ENCODE measurements at places on chromosomes 6 and 20.
A peak's percentile ranks its signal among the peaks of the same experiment; 100 is the strongest.

DNA sequence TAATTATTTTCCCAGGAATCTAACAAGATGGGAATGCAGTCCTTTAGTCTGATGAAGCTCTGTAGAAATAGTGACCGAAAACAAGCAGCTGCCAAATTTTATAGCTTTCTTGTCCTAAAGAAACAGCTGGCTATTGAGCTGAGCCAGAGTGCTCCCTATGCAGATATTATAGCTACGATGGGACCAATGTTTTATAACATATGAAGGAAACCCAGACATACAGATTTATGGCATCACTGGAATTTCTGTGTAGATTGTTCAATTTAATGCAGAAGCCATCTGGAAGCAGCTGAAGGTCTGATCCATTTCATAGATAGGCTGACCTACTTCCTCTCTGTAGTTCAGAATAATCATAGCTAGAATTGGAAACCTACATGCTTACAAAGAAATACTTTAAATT, 11.8 kb upstream of the SNPH start:
- DNase-seq, result no peak

DNA sequence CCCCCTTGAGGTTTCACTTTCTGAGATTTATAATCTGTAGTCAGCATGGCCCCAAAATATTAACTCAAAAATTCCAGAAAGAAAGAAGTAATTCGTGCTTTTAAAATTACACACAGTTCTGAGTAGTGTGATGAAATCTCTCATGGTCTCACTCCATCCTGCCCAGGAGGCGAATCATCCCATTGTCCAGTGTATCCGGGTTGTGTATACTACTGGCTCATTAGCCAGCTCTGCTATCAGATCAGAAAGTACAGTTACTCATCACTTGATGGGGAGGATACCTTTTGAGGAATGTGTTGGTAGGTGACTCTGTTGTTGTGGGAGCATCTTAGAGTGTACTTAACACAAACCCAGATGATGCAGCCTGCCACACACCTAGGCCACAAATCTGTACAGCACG, 65.2 kb downstream of the CDC5L start:
- peak; percentile 20 for DNase-seq

DNA sequence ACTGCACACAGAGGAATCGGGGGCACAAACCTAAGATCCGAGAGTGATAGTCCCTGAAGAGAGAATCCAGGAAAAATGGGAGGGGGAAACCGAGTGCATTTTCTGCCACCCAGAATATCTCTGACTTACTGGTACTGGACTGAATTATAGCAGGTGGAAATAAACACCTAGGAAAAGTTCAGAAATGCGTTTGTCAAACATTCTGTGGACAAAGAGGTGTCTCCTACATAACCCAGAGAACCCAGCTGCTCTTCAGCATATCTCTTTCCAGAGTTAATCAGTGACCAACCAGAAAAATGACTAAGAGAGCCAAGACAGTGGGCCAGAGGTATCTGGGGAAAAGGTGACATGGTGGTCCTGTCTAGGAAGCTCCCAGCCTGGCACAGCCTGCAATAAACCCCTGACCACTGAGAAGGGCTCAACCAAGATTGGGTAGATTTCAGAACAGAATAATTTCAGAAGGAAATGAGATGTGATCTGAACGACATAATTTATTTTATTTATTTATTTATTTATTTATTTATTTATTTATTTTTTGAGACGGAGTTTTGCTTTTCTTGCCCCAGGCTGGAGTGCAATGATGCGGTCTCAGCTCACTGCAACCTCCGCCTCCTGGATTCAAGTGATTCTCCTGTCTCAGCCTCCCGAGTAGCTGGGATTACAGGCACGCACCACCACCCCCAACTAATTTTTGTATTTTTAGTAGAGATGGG, 6.0 kb upstream of the VNN1 start:
- no peak for DNase-seq

- peak; percentile 64 for DNase-seq
Observed at GRCh38 chr6:53979468-53980067, 131.7 kb upstream of the MLIP start.

DNA sequence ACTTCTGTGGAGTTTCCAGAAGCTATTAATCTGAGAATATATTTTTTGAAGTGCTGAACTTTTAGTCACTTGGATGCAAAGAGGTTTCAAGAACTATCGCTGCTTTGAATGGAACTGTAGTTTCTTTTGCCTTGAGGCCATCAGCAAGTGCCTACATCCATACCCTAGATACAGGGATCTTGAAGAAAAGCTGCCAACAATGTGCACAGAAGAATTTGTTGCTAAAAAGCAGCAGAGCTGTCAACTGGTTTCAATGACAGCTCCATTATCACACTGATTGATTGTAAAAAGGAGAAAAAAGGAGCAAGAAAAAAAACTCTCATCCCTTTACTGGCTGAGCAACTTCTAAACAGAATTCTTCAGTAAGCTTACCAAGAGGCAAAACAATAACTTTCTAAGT, 251.0 kb upstream of the NRSN1 start:
- no peak for DNase-seq

DNA sequence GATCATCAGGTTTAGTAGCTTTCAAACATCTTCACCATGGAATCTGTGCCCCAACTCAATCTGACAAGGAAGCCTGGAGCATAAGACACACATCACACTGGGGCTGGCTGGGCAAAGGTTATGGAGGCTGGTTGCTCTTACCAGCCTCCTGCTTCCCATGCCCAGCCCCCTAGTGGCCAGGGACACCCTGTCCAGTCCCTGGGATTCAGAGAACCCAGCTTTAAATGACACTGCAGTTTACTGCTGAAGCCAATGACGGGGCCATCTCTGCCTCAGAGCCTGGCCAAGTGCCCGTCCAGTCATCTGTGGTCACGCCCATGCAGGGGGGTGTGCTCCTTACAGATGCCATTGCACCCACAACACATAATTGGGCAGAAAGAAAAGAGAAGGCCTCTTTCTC, 272.9 kb downstream of the SMOC2 start:
- no peak for DNase-seq

- DNase-seq, result peak; percentile 74
Observed at GRCh38 chr20:50320901-50321796, 130.5 kb downstream of the CEBPB start.

DNA sequence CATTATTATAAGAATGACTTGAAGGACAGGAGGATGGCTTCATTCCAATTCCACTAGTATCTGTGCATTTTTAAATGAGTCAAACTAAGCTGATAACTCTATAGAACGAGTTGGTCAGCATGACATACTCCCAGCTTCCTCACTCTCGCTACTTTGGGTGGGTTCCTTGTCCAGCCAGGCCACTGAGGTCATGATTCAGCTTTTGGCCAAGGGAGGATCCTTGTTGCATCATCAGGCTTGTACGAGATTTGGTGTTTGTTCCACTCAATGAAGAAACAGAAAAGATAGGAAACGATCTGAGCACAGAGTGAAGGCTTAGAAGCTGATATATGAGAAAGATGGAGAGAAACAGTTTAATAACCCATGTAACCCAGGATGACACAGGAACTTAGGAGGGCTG, 19.8 kb downstream of the NEDD9 start:
- DNase-seq, result peak; percentile 71

GRCh38 chr6:41587131-41587879, 41.1 kb downstream of the FOXP4 start:
- DNase-seq, result no peak

- no peak for DNase-seq
Observed at GRCh38 chr6:43647613-43648012, 2.8 kb downstream of the RSPH9 start.

DNA sequence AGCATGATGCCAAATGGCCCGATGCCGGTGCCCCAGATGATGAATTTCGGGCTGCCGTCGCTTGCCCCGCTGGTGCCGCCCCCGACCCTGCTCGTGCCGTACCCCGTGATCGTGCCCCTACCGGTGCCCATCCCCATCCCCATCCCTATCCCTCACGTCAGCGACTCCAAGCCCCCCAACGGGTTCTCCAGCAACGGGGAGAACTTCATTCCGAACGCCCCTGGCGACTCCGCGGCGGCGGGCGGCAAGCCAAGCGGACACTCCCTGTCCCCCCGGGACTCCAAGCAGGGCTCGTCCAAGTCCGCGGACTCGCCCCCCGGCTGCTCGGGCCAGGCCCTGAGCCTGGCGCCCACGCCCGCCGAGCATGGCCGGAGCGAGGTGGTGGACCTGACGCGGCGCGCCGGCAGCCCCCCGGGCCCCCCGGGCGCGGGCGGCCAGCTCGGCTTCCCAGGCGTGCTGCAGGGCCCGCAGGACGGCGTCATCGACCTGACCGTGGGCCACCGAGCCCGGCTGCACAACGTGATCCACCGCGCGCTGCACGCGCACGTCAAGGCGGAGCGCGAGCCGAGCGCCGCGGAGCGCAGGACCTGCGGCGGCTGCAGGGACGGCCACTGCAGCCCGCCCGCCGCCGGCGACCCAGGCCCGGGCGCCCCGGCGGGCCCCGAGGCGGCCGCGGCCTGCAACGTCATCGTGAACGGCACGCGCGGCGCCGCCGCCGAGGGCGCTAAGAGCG, 144.6 kb downstream of the SOBP start:
- DNase-seq, result no peak

GRCh38 chr6:124149646-124150045, 346.0 kb downstream of the NKAIN2 start:
- DNase-seq, result no peak

- DNase-seq, result no peak
Observed at GRCh38 chr20:35339636-35340035, 47.4 kb upstream of the FAM83C start.

DNA sequence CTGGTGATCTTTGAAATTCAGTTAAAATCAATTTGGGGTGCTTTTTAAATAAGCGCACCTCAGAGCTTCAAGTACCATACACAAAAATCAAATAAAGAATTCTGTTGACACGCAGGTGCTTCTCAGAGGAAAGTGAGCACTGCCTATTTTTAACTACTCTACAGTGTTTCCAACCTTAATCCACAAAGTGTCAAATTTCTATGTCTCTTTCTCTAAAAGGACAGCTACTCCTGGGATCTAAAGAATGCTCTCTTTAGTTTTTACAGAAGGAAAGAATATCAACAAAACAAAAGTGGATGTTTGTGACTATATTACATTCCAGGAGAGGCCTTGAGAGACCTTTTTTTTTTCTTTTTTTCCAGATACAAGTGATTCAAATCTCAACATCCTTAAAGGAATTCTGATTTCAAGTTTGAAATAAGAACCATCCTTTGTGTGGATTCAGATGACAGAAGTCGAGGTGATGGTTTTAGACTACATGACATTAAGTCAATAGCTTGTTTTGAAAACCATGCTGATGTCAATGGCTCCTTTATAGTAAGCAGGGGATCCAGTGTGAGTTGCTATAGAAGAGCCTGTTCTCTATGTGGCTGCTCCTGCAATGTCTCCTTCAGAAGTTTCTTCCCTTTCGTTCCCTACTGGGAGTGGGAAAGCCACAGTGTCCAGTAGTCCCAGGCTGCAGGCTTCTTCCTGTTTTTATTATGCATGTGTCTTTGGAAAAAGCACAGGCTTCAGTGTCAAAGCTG, 67.2 kb upstream of the DEFB112 start:
- DNase-seq, result no peak

DNA sequence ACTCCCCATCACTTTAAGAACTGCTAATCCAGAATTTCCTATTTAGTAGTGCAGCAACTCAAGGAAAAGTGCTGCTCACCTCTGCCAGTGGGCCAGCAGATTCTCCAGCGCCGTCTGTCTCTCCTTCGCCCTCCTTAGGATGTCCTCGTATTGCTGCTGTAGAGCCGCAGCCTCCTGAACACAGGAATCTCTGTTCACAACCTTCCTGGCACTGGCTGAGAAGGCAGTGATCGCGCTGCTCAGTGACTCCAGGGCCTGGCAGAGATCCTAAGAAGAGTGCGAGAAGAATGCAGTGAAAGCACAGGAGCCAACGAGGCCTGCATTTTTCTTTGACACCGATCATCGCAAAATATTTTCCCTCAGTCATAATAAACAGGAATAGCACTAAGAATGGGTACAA, 209.0 kb downstream of the SYNE1 start:
- DNase-seq, result no peak

DNA sequence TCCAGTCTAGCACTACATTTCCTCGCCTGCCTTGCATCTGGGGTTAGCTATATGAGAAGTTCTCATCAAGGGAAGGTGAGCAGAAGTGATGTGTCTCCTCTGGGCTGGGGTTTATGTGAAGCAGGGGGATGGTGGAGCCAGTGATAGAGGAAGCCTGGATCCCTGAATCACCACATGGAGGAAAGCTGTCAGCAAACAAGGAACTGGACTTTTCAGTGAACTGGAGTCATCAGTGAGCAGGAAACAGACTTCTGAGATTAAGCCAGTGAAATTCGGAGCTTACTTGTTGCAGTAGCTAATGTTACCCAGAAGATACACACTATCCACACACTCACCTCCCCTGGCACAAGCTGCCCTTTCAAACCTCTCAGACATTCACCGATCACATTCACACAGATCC, 13.4 kb upstream of the TOX2 start:
- no peak for DNase-seq

GRCh38 chr6:32796848-32797776, 19.7 kb downstream of the HLA-DOB start:
- DNase-seq, result peak; percentile 65

- no peak for DNase-seq
Observed at GRCh38 chr6:69868961-69869360, 2.6 kb downstream of the COL19A1 start.

DNA sequence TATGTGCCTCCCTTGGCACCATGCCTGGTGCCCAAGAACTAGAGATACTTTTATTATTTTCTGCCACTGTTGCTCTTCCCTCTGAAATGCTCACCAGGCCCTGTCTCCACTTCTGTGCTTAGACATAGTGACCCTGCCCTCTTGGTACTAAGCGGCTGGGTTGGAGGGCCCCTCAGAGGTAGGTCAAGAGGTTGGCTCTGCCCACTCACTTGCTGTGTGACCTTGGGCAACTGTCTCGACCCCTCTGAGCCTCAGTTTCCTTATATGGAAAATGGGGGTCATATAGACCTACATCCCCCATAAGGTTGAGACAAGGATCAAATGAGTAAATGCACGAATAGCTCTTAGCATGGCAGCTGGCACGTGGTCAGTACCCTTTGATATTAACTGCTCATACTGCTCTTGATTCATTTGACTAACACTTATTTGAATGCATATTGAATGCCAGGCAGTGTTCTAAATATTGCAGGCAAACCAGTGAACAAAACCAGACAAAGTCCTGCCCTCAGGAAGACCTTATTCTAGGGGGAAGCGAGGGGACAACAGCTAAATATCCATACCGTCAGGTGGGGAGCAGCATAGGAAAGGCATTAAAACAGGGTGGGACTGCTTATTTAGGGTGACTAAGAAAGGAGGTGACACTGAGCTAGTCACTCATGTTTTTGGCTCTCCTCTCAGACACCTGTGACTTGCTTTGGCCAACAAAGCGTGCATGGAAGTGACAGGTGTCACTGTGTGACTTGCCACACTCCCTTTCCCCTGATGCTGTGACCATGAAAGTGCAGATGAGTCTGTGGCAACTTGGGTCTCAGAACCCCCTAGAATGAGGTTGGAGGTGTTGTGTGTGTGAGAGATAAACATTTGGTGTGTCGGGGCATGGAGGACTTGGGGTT, 14.3 kb upstream of the SPO11 start:
- DNase-seq, result no peak
